Smooth muscle cell of the pulmonary artery (primary cell): ENCODE measurements at places on chromosomes 12 and 14. TPM values are rescaled to one million over a fixed set of nuclear protein-coding genes. Genes with fewer than 3 reads are reported as not detected.

IL25 gene
- not detected in 2 replicates for total RNA-seq

IL26 gene
- total RNA-seq: 0.13 and 2.0 TPM in 2 replicates

SLC10A1 gene
- total RNA-seq: not detected in 2 replicates

RHOJ gene
- total RNA-seq: 5.0 and 11.6 TPM in 2 replicates

GNB3 gene
- total RNA-seq: 2.0 and 3.2 TPM in 2 replicates

SERPINA12 gene
- total RNA-seq: not detected in 2 replicates

DLGAP5 gene
- 2.8 and 10.2 TPM in 2 replicates for total RNA-seq

PIWIL1 gene
- total RNA-seq: not detected in 2 replicates

CARMIL3 gene
- total RNA-seq: 0.17 TPM in 1 of 2 replicates, not detected in the other

PROX2 gene
- not detected in 2 replicates for total RNA-seq

BDKRB1 gene
- total RNA-seq: 0.91 and 1.3 TPM in 2 replicates

RHEBL1 gene
- total RNA-seq: 0.23 and 0.59 TPM in 2 replicates
